ENCODE measurements at places on chromosomes 3 and 15.

- no peak for DNase-seq
Measured at GRCh38 chr15:73286311-73286710, 82.4 kb downstream of the HCN4 start.

DNA sequence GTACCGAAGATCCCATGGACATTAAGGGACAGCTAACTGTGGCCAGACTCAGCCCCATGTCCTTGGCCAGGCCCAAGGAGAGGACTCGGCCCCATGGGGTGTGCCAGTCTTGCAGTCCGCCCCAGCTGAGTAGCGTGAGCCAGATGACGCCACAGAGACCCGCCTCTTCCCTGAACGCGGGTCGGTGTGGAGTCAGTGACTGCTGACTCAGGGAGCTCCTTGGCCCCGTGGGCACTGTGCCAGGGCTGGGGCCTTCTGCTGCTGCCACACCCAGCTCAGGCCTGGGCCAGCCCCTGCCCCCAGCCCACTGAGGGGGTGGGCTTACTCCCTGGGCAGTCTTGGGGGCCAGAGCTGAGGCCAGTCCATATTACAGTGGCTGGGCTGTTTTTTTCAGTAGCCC is 52.8 kb downstream of the PLXNA1 start:
- DNase-seq, result no peak

DNA sequence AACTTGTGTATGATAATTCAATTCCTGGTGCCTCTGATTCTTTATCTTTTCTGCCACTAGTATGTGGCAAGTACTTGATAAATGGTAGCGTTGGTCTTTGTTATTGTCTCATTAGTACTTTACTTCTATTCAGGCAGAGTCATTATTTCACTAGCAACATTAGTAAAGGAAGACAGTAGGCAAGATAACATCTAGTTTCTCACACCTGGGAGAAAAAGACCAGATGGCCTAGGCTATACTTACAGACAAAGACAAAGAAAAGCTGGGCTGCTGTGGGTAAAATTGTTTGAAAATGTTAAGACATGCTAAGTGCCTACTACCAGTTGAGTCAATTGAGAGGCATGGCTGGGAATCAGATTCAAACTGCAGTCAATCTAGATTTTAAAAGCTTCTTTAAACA is 198.7 kb upstream of the CMC1 start:
- DNase-seq, result no peak

- DNase-seq, result no peak
Measured at GRCh38 chr3:87426918-87427317, 150.5 kb upstream of the POU1F1 start.

DNA sequence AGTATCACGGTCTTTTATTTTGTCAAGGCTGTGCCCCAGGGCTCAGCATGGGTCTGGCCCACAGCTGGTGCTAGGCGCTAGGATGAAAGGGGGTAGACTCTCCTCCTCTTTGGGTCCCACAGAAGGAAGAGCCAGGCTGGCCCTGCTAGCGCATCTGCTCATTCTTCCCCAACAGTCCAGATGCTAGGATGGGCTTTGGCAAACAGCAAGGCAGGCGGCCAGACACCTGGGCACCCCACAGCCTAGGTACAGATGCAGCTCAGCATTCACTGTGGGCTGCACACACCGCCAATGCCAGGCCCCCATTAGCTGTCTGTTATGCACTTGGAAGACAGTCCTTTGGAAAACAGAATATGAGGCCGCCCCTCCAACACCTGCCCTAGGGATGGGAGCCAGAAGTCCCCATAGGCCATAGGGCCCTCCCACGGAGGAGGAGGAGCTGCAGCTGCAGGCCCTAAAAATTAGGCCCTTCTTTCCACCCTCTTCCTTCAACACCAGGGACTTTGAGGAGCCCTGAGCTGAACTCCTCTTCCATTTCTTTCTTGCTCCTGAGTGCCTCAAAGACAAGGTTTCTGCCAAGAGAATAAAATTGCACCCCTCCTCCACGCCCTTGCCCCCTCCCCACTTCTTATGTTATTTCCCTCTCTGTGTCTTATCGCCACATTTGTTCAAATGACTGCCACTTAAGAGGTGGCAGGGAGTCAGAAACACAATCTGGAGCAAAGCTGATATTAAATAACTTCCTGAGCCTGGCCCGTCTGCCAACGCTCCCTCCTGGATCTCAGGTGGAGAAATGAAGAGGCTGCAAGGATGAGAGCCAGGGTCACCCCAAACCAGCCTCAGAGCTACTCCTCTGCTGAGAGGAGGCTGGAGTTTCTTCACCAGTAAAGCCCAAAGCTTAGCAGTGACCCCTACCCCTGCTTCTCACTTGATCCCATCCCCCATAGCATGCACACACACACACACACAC is 13.7 kb downstream of the NTRK3 start:
- DNase-seq, result no peak

GRCh38 chr15:82047453-82048400 is 1.9 kb upstream of the MEX3B start:
- DNase-seq, result no peak

DNA sequence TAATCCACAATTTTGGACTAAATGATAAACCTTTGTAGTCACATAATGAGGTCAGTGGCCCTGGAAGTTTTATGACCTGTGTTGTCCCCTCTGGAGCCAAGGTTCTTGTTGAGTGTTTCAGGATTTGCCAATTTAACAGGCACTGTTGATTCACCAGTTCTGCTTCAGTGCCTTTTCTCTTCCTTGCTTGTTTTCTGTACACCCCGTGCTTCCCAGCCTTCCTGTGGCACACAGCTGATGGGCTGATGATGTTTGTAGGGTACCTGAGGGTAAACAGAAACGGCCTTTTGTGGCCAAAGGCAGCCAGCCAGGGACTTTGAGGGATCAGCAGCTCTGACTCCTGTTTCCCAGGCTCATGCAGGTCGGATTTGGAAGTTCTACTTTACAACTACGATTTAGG is 13.3 kb downstream of the GYG1 start:
- no peak for DNase-seq

- no peak for DNase-seq
Measured at GRCh38 chr3:135056084-135056730, 261.1 kb downstream of the EPHB1 start.

GRCh38 chr15:91522605-91523332 is 330.7 kb upstream of the SLCO3A1 start:
- no peak for DNase-seq

- DNase-seq, result no peak
Measured at GRCh38 chr3:7368597-7368996, 507.7 kb downstream of the GRM7 start.

DNA sequence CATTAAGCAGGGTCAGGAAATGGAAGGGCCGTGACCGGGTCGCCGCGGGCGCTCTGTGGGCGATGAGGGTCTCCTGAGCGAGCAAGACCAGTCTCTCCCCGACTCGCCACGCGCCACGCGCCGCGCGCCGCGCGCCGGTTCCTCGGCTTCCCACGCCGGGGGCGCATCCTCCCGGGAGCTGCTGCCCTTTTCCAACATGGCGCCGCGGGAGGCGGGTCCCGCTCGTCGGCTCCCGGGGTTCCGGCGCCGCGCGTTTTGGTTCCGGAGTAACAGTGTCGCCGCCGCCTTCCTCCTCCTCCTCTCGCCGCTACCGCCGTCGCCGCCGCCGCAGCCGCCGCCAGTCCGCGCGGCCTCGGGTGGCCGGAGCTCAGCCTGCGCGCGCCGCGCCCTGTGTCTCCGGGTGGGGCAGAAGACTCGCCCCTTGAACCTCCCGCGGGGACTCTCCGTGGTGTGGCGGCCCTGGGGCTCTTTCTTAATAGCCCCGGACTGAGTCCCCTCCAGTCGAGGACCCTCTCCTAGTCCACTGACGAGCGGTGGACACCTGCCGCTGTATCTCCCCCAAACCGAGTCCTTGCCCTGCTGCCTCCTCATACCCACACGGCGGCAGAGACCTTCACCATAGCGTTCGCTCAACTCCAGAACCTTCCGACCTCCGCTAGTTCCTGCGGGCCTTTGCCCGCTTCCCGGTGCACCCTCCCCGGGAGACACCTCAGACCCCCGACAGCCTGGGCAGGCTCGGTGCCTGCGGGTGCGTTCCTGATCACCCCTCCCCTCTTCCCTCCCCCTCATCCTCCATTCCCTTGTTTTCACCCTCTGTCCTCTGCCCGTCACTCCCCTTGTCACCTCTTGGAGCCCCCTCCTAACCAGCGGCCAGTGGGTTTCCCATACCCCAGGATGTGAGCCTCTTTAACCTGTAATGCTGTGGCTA is at the start of gene MAP2K5:
Gene MAP2K5, plus strand, starts transcription at position 284 of the 928 bp plus-strand sequence. Its CDS starts 633 bp downstream, at position 917.
- peak; percentile 46 for DNase-seq

DNA sequence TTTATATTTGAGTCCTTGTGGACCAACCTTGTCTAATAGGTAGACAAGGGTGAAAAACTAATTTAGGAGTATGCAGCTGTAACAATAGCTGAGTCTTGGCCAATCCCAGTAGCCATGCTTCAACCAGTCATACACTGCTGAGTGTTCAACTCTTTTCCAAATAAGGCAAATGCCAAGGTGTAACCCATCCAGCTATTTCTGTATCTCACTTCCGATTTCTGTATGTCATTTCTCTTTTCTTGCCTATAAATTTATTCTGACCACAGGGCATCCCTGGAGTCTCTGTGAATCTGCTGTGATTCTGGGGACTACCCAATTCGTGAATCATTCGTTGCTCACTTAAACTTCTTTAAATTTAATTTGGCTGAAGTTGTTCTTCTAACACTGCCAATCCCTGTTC is 93.2 kb downstream of the MAGI1 start:
- no peak for DNase-seq

DNA sequence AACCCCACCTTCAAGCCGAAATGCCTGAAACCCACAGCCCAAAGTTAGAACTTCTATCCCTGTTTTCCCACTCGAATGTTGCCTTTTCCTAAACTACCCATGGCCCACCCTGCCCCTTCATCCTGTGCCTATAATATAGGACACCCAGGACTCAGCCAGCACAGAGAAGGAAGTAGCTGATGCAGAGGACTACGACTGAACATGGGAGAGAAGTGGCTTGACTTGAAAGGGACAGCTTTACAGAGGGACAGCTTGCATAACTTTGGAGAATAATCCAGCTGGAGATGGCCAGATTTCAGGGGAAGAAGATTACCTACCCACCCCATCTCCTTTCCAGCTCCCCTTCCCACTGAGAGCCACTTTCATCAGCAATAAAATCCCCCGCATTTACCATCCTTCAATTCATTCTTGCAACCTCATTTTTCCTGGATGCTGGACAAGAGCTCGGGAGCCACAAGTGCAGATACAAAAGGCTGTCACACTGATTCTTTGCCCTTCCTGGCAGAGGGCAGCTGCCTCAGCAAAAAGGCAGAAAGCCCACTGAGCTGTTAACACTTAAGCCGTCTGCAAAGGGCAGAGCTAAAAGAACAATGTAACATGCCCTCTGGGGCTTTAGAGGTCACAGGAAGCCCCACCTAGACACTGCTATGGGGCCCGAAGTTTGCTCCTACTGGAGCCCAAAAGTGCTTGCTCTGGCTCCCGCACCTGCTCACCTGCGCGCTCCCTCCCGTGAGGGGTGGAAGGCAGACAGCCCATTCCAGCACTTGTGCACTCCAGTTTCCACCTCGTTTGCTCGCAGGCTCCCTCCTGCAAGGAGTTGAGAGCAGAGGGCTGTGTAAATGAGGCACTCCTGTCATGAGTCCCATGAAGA is 224.0 kb downstream of the TBC1D5 start:
- DNase-seq, result no peak

DNA sequence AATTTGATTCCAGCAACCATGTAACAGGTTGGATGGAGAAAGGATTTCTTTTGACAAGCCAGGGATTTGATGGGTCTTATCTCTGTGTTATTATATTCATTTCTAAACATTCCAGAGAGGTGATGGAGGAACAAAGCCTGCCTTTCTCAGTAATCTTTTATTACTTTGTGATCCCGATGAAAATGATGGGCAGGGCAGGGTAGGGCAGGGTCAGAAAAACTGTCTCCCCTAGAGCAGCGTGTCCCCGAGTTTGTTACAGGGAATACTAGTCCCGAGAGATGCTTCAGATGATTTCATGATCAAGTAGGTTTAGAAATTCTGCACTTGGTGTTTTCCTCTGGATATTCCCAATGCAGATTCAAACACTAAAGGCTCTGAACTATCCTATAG is 111.8 kb upstream of the RGMA start:
- DNase-seq, result no peak
